ENCODE measurements at places on chromosomes 16 and 17.

DNA sequence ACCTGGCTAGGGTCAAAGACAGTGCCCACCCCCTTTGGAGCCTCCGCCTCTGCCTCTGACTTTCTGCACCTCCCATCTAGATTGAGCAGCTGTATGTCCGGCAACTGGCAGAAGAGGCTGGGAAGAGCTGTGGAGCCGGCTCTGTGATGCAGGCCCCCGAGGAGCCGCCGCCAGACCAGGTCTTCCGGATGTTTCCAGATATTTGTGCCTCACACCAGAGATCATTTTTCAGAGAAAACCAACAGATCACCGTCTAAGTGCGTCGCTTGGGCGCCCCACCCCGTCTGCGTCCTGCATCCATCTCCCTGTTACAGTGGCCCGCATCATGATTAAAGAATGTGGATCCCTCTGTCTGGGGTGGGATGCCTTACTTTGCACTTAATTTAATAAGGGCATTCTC lies 22.1 kb downstream of the IRF8 start:
- DNase-seq: no peak

DNA sequence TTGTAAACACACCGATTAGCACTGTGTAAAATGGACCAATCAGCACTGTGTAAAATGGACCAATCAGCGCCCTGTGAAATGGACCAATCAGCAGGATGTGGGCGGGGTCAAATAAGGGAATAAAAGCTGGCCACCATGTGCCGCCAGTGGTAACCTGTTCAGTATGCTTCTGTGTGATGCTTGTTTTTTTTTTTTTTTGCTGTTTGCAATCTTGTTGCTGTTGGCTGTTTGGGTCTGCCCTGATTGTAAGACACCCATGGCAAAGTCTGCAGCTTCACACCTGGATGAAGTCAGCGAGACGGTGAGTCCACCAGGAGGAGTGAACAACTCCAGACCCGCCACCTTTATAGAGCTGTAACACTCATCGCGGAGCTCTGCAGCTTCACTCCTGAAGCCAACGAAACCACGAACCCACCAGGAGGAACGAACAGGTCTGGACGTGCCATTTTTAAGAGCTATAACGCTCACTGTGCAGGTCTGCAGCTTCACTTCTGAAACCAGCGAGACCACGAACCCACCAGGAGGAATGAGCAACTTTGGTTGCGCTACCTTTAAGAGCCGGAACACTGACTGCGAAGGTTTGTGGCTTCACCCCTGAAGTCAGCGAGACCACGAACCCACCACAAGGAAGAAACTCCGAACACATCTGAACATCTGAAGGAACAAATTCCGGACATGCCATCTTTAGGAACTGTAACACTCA lies 85.0 kb upstream of the MED9 start:
- DNase-seq: no peak

- DNase-seq: no peak
These were observed 126.6 kb downstream of the ANKRD11 start for GRCh38 chr16:89363621-89364393.

- no peak for DNase-seq
These were observed 80.9 kb downstream of the ARHGAP23 start for GRCh38 chr17:38508954-38509771.

DNA sequence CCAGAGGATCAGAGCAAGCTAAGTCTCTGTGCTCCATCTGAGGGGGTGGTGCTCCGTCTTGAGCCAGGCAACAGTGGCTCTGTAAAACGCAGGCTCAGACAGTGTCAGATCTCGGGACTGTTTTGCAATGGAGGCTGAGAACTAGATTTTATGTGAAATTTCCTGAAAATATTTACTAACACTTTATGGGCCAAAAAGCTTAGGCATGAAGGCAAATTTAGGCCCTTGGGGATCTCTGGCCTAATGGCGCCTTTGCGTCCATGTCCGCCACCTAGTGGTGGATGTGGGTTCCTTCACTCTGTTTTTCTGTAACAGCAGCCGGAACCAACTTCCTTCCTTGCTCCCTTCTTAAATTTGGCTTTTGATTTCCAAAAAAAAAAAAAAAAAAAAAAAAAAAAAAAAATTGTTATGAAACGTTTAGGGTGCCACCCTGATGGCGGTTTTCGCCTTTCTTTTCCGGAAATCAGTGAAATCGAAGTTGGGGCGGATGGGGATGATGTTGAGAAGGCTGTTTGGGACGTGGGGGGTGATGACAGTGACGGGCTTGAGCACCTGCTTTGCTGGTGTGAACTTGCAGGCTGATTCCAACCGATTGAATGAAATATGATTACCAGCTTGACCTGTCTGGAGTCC lies 14.0 kb upstream of the ELAC2 start:
- DNase-seq: peak; percentile 6

DNA sequence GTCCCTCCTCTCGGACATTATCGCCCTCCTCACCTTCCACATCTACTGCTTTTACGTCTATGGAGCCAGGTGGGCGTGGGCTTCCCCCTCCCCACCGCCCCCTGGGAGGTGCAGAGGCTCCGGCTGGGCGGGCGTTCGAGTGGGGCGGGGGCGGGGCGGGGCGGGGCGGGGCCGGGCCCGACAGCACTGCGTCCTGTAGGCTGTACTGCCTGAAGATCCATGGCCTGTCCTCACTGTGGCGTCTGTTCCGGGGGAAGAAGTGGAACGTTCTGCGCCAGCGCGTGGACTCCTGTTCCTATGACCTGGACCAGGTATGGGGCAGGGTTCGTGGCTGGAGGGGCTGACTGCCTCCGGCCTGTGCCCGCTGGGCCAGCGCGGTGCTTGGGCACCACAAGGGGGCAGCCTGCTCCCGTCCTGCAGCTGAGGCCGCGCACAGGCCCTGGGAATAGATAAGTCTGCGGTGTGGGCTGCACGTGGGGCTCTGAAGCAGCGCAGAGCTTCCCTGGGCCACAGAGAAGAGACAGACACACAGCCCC lies 9.2 kb downstream of the PIGQ start:
- DNase-seq: peak; percentile 21

GRCh38 chr16:72985148-72985941 lies 62.6 kb downstream of the ZFHX3 start:
- DNase-seq: no peak

- DNase-seq: no peak
These were observed 6.4 kb upstream of the CRK start for GRCh38 chr17:1462164-1463112.

DNA sequence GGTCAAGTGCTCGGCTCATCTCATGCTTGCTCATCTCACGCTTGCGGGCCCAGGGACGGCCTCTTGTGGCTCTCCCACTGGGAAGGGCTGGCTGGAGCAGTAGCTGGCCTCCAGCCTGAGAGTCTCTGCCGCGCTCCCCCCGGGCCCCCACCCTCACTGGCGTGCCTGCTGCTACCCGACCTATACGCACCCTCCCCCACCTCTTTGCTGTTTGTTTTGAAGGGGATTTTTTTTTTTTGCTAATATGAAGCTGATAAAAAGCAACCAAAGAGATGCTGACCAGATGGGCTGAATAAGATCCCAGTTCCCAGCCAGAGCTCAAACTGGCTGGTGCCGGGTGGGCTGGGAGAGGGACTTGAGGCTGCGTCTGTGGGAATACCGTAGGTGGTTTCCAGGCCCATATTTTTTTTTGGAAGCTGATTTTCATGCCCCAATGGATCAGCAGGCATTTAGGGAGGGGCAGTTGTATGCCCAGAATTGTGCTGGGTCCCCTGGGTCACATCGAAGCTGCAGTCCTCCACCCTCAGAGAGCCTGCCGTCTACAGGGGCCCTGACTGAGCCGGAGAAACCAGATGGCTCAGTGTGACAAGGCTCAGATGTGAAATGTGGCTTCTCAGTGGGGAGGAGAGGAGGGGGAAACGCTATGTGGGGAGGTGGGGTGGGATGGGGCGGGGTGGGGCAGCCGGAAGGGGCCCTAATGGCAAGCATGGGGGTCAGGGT lies 115.0 kb downstream of the RAP1GAP2 start:
- no peak for DNase-seq

DNA sequence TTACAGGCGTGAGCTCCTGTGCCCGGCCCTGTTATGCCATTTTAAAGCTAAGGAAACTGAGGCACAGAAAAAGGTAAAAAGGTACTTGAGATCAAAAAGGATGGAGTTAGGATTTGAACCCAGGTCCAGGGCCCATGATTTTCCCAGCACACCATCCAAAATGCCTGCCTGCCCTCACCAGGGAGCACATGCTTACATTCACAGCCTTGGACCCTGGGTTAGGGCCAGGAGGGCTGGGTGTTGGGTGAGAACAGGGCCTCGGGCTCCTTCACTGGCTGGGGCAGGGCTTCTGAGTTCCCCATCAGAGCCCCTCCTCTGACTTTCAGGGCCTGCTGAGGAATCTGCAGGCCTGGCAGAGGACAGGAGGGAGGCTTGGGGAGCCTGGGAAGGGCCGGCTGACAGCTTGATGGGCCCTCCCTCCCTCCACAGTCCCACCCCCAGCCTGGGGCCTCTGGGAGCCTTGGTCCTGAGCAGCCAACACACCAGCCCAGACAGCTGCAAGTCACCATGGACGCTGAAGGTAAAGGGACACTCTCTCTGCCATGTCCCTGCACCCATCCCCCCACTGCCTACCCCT lies at the start of gene QPRT:
TSS of gene QPRT (plus strand) at position 490 of the 577 bp plus-strand sequence. CDS start at position 508, 18 bp downstream.
- no peak for DNase-seq

DNA sequence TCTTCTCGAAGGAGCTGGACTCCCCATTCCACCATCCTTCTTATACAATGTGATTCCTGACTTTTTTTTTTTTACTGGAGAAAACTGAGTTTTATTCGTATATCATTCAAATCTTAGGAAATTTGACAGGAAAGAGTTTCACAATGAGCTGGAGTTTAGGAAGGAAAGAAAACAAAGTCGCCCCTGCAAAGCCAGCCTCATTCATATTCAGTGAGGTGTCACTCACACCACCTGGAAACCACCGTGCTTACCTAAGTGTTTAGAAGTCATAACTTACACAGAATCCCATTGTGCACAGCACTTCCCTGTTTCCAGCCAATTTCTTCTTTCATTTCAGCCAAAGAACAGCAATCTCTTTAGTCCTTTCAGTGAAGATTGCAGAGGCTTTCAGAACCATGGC lies 90.3 kb upstream of the CHMP6 start:
- no peak for DNase-seq

DNA sequence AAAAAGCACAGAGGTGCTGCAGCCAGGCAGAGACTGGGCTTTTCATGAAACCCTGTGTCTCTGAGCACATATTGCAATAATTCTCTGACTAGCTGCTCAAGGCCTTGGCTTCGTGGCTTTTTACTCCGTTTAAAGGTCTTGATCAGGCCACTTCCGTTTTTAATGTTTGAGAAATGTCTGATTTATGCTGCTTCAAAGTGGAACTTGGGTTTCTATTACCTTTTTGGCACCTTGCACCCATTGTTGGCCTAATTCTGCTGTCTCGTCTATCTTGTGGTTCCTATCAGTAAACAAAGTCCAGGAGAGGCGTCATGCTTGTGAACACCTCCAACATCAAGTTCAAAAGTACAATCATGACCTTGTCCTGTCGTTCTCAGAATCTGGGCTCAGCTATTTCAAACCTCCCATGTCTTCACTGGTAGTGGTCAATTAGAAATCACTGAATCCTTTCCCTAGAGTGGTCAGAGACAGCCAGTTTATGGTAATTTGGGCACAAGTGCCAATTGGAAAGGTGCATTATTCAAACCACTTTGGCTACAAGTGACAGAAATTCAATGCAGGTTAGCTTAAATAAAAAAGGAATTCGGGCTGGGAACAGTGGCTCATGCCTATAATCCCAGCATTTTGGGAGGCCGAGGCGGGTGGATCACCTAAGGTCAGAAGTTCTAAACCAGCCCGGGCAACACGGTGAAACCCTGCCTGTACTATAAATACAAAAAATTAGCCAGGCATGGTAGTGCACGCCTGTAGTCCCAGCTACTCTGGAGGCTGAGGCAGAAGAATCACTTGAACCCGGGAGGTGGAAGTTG lies 33.3 kb upstream of the METTL9 start:
- DNase-seq: no peak

GRCh38 chr16:89623511-89624261 lies 10.2 kb downstream of the DPEP1 start:
- no peak for DNase-seq

DNA sequence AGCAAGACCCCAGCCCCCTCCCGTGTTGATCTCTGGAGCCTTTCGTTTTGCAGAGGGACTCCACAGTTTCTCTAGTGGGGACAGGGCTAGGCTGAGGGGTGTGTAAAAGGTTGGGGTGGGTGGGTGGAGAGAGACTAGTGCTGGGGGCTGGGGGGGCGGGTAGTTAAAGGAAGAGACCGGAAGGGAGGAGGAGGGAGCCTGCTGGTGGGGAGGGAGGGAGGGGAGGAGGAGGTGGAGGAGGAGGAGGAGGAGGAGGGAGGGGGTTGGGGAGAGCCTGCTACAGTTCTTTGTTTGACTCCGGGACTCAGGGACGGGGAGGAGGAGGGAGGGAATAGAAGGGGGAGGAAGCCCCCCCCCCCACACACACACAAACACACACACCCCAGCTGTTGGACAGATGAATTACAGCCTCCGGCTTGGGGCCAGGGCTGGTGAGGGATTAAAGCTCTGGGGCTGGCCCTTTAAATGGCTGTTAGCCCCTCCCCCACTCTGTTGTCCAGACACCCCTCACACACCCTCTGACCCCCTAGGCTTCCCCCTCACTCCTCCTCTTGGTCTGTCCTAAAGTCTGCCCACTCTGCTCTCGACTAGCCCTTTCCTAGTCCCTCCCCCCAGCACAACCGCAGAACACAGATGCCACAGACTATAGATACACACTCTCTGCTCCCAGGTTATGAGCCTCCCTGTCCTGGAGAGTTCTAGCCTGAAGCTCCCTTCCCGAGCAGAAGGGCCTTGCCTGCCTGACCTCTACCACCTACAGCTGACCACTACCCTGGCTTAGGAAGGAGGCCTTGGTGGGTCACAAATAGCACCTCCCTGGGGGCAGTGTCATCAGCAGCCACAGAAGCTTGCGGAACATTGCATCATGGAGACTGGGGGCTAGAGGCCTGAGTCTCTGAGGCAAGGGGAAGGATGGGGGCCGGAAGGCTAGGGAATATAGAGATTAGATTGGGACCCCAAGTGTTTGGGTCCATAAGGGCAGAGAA lies 4.4 kb downstream of the KDM6B start:
- no peak for DNase-seq

- no peak for DNase-seq
These were observed 9.9 kb downstream of the CTU2 start for GRCh38 chr16:88716201-88716600.

DNA sequence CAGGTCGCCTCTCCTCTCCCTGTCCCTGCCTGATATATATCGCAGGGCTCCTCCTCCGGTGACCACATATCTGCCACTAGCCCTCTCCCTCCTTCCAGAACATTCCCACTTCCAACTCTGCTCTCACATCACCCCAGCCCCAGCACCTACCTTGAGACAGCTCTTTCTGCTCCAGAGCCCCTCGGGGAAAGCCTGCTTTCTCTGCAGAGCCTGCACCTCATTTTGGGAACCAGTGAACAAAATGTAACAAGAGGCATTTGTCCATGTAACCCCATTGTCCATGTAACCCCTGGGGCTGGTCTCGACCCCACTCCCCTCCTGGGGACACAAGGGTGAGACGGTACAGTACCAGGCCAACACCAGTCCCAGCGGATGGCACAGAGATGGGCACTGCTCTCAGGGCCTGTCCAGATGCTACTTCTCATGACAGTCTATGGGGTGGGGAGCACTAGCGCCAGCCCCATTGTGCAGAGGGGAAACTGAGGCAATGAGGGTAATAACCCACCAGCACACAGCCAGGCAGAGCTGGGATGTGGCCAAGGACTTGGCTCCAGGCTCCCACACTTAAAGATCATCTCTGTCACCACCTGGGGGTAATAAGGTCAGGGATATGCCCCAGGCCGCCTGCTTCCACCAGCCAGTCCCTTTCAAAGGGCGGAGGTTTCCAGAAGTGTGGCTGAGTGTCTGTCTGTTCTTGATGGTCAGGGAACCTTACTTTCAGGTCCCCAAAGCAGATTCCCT lies 42.9 kb downstream of the TBC1D16 start:
- DNase-seq: no peak

All from NCI-H345 (cell line).